ENCODE measurements at places on chromosomes 5 and 9. TPM values are rescaled to one million over a fixed set of nuclear protein-coding genes. Genes with fewer than 3 reads are reported as not detected.

The AQP7 gene
- 0.45 TPM for total RNA-seq

The PHYKPL gene
- 91.9 TPM for total RNA-seq

The KIF4B gene
- total RNA-seq: not detected

The MTREX gene
- total RNA-seq: 88.5 TPM

The LIX1 gene
- not detected for total RNA-seq

The PRRX2 gene
- 0.32 TPM for total RNA-seq

The PKD2L2 gene
- total RNA-seq: 0.30 TPM

The DUSP1 gene
- total RNA-seq: 24.6 TPM

The GPR151 gene
- not detected for total RNA-seq

The SLC46A2 gene
- not detected for total RNA-seq

- ATAC-seq: no peak
Measured at GRCh38 chr9:136115641-136116359, 2.9 kb downstream of the TMEM250 start.

- ATAC-seq: no peak
Measured at GRCh38 chr5:52007230-52007858, 624.1 kb downstream of the ISL1 start.

DNA sequence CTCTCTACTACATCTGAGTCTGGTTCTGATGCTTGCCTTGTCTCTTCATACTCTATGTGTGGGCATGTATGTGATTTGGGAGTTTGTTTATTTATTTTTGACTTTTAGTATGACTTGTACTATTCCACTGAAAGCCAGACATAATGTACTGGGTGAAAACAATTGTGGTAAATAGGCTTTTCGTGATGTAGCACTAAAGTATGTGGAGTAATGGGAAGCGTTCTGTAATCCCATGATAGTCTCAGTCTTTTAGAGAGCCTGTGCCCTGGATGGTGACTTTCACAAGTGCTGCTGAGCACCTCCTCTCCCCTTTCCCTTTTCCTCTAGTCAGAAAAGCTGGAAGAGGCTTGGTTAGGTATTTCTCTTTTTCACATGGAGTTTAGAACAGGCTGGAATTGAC lies 85.8 kb upstream of the S1PR3 start:
- ATAC-seq: no peak

- ATAC-seq: no peak
Measured at GRCh38 chr5:66168226-66168625, 24.1 kb downstream of the SREK1 start.

DNA sequence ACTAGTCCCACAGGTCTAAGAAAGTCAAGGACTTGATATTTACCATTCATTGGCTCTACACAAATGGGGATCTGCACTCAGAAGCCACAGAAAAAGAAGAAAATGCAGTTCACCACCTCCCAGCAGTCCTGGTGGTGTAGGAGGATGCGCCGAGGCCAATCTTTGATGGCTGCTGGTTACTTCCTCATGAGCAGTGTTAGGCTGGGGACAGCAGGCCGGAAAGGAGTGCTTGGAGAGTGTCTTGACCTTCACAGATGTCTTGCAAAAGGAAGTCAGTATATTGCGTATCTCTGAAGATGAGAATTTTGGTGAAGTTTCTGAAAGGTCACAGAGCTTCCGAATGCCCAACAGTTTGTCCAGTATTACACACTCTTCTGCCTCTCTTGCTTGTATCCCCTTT lies 597.0 kb downstream of the EBF1 start:
- no peak for ATAC-seq

DNA sequence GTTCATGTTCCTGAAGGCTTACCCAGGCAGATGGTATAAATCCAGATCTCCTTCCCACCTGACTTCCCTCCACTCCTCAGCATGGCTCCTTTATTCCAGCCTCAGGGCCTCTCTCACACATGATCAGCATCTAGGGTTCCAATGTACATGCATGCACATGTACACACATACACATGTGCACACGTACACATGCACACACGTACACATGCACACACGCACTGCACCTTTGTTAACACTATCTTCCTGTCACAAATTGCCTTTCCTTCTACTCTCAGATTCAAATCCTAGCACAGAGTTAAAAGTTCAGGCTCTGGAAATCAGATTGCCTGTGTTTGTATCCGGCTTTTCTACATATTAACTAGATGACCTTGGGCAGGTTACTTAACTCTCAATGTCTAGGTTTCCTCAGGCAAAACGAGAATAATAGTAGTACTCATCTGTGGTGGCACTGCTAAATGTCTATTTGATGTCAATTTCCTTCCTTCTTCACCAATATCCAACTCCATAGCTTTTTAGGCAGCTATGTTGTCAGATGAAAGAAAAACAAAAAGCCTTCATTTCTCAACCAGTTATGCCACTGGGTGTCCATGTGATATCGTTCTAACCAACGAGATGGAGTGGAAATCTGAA lies 12.8 kb upstream of the SELENOP start:
- no peak for ATAC-seq

DNA sequence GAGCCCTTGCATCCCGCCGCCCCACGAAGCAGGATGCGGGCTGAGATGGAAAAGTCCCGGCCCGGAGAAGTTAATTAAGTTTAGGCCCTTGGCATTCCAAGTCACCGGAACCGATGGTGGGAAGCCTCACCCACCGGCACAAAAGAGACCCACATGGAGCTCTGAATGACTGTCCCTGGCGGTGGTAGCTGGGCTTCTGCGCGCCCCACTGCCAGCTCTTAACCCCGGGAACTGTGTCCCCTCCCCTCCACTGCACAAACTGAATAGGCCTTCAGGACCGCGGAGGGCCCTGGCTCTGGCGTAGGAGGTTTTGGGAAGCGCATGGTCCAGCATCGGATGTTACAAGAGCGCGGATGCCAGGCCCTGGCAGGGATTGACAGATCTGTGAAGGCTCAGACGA lies 291.1 kb upstream of the TUT7 start:
- no peak for ATAC-seq

GRCh38 chr9:132596200-132596599 lies 13.8 kb downstream of the BARHL1 start:
- ATAC-seq: no peak

GRCh38 chr5:152676196-152676595 lies 271.1 kb upstream of the NMUR2 start:
- no peak for ATAC-seq

GRCh38 chr9:132548751-132549640 lies 33.4 kb upstream of the BARHL1 start:
- no peak for ATAC-seq

DNA sequence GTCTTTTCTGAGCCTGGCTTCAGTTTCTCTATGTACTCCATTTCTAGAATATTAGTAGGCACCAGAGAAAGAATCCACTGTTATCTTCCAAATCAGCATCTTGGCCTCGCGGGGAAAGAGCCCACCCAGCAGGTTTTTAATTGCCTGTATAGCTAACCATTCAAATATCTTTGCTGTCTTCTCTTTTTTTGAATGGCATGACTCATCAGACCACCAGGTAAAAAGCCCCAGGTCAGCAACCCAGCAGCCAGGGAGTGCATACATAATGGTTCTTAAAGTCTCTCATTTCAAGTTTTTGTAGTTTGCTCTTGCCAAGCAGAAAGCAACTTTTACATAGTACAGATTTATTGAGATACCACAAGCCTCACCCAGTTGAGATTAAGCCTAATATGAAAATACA lies 50.7 kb downstream of the TMEM167A start:
- no peak for ATAC-seq

DNA sequence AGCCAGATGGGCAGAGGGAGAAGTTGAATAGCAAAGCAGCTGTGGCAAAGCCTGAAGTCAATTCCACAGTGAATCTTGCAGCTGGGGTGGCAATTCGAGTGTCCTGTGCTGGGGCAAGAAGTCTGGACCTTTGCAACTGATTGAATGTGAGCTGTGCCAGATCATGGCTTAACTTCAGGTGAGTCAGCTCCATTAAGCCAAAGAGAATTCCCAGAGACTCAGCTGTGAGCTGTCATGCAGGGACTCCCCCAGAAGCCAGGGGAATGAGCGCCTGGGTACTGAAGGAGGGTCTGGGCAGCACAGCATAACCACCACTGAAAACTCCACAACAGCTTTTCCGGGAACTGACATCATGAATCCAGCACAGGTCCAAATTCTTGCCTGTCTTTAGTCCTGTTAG lies 153.5 kb upstream of the TRPC7 start:
- no peak for ATAC-seq

DNA sequence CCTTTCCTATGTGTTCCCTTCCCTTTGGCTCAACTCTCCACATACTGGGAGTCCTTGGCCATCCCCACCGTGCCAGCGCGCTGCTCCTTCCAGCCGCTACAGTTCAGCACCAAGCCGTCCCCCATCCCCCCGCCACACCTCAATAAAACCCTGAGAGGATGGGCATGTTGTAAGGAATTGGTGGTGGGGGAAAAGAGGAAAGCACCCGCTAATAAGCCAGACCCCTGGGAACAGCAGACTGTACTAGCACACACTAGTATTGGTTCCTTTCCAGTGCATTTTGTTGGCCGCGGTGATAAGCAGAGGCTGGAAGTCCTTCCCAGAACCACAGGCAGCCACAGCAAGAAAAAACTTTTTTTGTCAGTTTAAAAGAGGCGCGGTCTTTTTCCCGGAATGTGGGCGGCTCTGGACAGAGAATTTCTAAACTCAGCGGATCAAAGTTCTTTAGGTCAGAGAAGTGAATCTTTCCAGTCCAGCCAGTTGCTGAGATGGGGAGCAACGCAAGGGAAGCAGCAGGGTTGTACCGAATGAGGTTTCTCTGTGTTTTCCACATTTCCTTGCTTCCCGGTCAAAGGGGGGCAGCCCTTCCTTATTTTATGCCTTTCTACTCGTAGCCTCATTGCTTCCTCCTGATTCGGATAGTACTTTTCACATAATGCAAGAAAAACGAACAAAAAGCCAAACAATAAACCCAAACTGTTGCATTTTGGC lies 2.1 kb downstream of the CHSY3 start:
- no peak for ATAC-seq

Data from activated T-helper 17 cell treated with anti-CD3 and anti-CD28 coated beads, Interleukin-2, amount 50 U/mL, for 72 hours (primary cell).